ENCODE measurements at places on chromosomes 5 and 9.

- no peak for DNase-seq
Measured at GRCh38 chr5:180175015-180175431, 34.0 kb downstream of the RASGEF1C start.

- no peak for DNase-seq
Measured at GRCh38 chr5:80960531-80961375, 590 bp downstream of the RASGRF2 start.

GRCh38 chr5:156414391-156414790, 87.4 kb downstream of the SGCD start:
- no peak for DNase-seq

DNA sequence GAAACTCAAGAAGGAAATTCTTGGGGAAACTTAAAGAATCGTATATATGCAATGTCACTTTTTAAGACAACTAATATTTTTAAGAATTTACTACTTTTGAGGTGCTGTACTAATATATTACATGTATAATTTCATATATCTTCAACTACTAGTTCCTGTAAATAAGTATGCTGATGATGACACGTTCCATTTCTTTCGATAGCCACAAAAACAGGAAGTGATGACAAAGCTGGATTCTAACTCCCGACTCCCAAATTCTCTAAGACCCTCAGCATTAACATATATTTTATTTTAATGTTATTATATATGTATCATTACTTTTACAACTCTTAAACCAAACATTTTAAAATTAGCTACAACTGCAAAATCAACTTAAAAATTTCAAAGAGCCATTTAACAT, 74.8 kb downstream of the STK32A start:
- no peak for DNase-seq

- no peak for DNase-seq
Measured at GRCh38 chr5:62489471-62489870, 76.9 kb downstream of the IPO11 start.

DNA sequence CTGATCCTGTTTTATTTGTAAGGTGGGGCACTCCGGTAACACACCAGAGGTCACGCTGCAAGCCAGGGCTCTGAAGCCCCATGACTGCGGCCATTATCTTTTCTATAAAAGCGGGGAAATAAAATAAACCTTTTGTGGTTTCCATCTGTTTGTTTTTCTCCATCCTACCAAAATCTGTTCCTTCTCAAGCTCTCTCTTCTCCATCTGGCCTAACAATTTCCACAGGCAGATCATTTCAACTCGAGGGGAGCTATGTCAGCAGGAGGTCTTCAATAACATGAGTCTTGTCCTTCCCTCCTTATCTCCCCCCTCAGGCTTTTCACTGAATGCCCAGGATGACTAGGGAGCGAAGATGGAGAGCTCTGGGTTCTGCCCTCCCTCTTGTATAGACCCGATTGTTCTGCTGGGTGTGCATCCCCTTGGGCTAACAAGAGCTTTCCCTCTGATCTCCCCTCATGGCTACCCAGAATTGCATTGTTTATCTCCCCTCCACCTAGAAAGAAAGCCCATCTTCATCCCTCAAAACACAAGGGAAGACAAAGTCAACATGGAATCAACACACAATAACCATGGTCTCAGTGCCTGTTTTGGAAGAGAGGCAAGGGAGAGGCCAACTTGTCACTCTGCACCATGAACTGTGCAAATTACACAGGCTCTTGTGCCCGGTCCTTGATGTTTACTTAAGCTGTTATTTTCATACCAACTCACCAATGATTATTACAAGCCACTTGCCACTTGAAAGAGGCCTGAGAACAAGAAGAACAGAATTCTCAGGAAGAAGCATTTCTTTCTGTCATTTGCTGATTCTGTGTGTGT, 187.8 kb downstream of the FANCC start:
- no peak for DNase-seq

- DNase-seq = no peak
Measured at GRCh38 chr9:73423891-73424290, 272.2 kb downstream of the ANXA1 start.

GRCh38 chr9:116844621-116845020, 157.5 kb downstream of the TRIM32 start:
- no peak for DNase-seq

- DNase-seq = no peak
Measured at GRCh38 chr5:97658116-97658900, 475.3 kb upstream of the RIOK2 start.

GRCh38 chr9:120720404-120720803, 6.1 kb upstream of the MEGF9 start:
- DNase-seq = no peak

DNA sequence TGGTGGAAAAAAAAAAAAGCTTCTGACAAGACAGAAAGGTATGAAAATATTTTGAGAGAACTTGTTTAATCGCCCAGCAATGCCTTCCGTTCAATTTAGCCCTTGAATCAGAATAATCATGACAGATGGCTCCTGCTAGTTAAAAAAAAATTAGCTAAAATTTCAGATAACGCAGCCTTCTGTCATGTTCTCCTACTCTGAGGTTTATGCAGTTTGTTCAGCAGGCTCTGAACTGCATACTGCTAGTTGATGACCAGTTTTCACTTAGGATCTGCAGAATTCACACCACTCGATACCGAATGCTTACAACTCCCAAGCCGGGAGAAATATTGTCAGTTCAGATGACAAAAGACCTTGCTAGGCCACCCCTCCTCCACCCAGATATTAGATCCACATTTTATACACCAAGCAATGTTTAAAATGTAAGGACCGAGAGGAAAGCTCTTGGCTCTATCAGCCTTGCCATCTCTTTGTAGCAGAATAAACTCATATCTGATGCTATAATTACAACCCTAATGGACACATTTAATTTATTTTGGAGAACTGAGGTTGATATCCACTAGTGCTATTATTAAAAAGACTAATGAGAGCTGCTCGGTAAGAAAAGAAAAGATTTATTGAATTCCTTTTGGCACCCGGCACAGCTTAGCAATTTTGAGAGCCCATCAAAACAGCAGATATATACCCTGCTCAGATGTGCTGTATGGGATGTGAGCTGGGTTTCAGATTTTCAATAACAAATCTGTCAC, 322.8 kb downstream of the GLIS3 start:
- DNase-seq = no peak

DNA sequence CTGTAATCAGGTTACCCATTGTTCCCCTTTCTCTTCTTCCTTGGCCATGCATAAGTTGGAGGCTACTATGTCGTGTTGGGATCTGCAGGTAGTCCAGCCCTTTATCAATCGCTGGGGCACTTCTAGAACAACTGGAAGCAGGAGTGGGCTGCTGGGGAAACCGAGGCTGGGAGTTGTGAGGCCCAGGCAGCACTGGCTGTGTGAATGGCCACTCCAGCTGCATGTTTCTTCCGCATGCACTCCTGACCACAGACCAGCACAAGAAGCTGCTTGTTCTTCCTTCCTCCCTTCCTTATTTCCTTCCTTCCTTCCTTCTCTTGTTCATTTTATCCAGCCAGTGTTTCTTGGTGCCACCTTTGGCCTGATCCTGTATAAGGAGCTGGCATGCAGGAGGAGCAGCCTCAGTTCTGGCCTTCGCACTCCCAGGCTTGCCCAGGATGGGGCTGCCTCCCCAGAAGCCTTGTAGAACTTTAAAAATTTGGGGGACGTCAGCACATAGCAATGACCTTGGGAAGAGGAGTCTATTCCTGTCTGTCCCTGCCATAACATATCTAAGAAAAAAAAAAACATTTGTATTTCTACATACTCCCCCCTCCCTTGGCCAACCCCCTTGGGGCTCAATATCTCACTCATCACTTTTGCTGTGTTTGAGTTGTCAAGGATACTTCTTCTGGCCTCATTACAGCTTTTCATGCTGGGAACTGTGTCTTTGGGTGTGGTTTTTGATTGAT, 20.8 kb upstream of the CXCL14 start:
- no peak for DNase-seq

DNA sequence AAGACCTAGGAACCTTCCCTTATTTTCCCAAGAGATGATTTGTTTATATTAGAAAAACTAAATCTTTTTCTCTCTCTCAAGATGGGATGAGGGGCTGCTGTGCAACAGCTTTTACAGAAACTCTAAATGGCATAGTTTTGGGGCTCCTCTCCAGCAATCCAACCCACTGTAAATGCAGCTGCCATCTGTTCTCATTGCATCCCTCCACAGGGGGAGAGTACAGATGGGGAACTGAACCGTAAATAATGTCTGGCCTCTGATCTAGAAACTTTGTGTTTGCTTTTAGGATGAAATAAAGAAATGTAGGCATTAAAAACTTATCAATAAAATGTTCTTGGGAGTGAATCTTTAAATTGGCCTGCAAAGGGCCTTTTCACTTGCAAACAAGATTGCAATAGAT, 291.4 kb downstream of the MCTP1 start:
- DNase-seq = no peak

- DNase-seq = no peak
Measured at GRCh38 chr5:121937762-121938161, 24.0 kb upstream of the SRFBP1 start.

DNA sequence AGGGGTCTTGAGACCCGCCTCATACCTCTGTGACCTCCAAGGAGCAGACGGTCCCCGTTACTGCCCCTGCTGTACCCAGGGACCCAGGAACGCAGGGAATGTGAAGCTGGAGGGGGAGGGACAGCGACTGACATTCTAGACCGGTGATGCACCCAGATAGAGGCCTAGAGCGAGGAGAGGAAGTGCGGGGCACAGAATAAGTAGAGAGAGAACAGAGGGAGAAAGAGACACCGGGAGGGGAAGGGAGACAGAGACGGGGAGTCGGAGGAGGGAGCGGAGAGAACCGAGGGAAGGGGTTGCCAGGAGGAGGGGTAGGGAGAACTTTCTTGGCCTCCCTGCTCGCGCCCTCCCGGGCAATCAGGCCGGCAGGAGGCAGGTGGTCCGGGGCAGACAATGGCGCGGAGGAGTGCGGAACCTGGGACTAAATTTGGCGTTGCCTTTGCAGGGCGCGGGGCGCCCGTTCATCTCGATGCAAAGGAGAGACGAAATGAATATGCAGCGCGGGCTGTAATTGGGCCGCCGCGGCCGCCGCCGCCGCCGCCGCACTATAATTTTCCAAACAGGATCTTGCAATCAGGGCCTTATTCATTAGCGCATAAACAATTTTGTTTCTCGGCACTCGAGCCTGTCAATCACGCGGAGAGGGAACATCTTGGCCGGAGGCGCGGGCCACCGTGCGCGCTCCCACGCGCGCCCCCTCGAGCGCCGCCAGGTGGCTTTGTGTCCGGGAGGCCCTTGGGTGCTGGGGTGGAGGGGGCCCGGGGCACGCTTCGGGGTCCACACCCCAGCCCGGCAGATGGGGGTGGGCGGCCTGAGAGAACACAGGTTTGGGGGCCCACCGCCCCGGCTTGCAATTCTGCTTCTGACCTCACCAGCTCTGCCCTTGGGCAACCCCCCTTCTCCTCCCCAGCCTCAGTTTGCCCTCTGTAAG, 33.0 kb downstream of the NDUFA8 start:
- DNase-seq = no peak

GRCh38 chr5:79408028-79408427, 105.9 kb downstream of the HOMER1 start:
- no peak for DNase-seq

DNA sequence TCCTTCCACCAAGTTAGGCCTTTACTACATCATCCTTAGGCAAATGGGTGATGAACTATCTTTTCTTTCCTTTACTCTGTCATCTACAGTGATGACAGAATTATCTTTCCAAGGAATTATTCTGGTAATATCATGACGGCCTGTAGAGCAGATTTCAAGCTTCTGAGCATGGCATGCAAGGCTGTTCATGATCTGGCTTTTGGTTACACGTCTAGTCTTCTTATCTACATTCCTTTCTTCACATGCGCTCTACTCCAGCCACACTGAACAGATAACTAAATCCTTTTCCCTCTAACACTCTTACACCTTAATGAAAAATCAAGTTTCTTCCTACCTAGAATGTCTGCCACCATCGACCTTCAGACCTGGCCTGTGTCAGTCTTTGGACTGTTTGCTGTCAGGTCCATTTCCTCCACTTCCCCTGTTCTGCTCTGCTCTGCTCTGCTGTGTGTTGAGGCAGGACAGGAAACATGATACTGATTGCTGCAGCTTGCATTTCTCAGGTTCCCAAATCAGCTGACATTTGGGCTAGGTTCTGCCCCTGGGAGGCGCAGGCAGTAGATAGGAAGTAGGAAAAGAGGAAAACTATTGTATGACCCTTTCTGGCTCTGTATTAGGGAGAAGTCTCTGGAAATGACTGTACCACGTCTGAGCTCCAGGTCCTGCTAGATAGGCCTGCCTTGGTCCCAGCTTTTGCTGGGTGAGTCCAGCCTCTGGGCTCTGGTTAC, 4.2 kb downstream of the SCGB3A2 start:
- no peak for DNase-seq

DNA sequence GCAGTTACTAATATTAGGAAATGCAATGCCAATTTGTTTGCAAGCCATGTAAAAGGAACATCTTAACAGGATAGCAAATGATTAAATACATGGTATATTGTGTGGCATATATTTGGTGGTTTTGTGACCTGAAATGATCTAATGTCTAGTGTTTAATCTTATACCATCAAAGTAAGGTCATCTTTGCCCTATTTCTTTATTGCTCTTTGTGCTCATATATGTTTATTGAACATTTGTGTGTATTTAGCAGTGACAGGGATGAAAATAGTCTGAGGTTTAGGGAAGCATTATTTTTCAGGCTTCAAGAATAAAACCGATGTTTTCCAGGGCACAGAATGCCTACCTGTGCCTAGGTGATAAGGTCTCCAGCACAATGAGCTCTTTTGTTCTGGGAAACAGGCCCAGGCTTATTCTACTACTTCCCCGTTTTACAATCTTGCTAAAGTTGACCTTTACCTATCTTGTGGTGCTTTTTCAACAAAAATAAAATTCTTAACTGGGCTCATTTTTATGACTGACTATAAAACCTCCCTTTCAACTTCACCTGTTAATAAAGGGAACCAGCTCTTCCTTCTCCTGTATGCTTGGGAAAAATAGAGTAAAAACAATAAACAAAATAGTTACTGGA, 105.6 kb upstream of the ANKH start:
- no peak for DNase-seq

- no peak for DNase-seq
Measured at GRCh38 chr5:94361161-94361560, 257.2 kb downstream of the KIAA0825 start.

DNA sequence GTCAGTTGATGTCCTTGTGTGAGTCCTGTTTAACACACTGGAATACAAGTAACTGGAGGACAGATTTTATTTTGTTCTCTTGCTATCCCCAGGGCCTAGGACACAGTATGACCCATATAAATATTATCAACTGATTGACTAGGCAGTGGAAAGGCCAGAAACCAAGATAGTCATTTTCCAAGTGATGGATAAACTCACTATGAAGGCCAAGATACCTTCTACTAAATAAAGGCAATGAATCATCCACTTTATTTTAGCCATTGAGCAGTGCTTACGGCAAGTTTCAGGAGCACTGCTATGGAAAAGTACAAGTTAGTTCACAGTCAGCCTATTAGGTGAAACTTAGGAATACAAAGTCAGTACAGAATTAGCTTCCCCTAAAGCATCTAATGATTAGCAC, 153.2 kb downstream of the SEMA5A start:
- DNase-seq = no peak

GRCh38 chr5:159732220-159732619, 184.1 kb upstream of the ADRA1B start:
- DNase-seq = no peak

Measured in H54 (cell line).